Aorta (tissue), 5 donors: ENCODE measurements at places on chromosomes 6 and 20. TPM values are rescaled to one million over a fixed set of nuclear protein-coding genes. Genes with fewer than 3 reads are reported as not detected.

The WFDC5 gene
- total RNA-seq, result not detected

The MUCL3 gene
- not detected for total RNA-seq

The CST5 gene
- not detected for total RNA-seq

The TGM2 gene
- 449 TPM for total RNA-seq

The PTCRA gene
- not detected for total RNA-seq

The LY86 gene
- total RNA-seq, result 2.6 TPM

The GSTA2 gene
- total RNA-seq, result not detected
